SK-N-MC (cell line): ENCODE measurements at places on chromosomes 13 and 19.

- DNase-seq, result no peak
These were observed 45.5 kb upstream of the C13orf46 start for GRCh38 chr13:114019367-114019766.

DNA sequence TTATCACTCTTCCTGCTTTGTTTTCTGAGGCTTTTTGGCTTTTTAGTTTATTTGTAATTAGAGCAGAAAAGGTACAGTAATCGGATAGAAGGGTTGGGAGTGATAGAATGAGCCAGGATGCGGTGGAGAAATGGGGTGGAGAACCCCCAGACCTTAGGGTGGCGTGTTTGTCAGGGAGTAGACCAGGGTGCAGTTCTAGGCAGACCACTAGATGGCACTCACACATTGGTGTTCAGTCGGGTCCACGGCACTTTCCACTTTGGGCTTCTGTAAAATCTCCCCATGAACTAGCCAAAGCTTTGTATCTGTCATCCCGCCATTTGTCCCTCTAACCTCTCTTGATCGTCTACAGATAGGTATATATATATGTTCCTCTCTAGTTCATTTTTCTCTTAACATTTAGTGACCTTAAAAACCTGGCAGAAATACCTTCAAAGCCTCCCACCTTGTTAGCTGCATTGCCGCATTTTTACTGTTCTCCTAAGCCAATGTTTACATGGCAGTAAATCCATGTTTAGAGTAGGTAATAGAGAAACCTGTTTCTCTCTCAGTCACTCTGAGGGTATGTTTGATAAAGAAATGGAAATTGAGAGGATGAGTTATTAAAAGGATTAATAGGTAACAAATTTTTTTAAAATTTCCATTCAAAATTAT is 154.9 kb downstream of the TM9SF2 start:
- no peak for DNase-seq

- no peak for DNase-seq
These were observed 2.0 kb upstream of the GNG14 start for GRCh38 chr19:12685831-12686230.

DNA sequence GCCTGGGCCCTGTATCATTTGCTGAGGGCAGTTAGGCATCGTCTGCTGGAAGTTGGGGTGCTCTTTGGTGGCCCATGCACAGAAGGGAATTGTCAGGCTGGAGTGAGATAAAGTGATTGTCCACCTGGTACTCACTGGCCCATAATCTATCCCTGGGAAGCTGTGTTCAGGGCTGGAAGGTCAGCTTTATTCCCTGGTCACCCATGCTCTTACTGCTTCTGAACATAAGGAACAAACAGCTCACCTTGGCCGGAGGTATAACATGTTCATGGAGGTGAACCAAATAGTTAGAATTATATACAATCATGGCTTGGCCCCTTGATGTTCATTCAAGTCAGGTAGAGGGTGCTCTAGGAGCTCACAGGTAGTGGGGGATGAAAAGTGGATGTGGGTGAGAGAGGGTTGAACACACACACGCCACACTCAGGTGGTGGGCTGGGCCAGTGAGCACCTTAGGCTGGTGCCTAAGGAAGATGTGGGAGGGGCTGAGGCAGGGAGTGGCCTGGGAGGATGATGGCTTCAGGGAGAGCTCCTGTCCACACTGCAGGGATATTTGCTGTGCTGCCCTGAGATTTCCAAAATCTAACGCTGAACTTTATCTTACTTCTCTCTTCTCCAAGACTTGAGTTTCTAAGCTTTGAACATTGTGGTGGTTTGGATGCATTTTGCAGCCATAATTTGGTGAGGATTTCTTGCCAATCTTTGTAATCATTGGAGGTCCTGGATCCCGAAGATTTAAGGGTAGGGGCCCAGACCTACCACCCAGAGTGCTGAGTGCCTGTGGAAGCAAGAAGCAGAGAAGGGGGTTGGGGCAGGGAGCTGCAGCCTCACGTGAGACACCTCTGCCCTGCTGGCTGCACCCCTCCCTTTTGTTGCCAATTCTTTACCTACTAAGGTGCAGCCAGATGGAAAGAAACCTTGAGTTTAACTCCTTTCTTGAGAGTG is 420.6 kb downstream of the ZNF536 start:
- DNase-seq, result no peak

- DNase-seq, result no peak
These were observed 25.5 kb downstream of the RHPN2 start for GRCh38 chr19:33039108-33039599.

DNA sequence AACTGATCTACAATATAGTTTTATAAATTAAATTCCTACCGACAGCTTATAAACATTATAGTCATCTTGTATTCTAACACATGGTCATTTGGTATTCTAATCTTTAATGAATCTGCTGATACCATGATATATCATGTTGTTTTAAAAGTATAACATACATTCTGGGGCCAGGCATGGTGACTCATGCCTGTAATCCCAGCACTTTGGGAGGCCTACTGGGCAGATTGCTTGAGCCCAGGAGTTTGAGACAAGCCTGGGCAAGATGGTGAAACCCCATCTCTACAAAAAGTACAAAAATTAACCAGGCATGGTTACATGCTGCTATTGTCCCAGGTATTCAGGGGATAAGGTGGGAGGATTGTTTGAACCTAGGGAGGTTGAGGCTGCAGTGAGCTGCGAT is 3.1 kb downstream of the ZNF383 start:
- DNase-seq, result no peak

GRCh38 chr19:46371371-46371901 is 24.5 kb downstream of the PPP5C start:
- DNase-seq, result no peak

- DNase-seq, result no peak
These were observed 1.2 kb upstream of the ZNF574 start for GRCh38 chr19:42074513-42075363.

DNA sequence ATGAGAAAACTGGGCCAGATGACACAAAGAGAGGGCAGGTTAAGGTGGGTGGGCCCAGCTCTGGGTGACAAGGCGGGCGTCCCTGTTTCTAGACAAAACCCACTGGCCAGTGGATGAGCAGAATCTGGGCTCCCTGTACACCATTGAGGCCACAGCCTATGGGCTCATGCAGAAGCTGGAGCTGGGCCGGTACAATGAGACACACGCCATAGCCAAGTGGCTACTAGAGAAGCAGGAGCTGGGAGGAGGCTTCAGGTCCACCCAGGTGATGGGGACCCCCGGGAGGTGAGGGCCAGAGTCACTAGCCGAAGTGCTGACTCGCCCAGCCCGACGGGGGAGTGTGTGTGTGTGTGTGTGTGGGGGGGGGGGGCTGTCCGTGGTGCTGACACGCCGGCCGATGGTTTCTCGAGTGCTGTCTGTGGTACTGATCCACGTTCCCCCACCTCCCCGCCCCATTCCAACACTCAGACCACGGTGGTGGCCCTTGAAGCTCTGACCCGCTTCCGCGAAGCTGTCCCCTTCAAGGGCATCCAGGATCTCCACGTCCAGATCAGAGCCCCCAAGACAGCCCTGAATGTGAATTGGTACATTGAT is 24.3 kb upstream of the SHFL start:
- no peak for DNase-seq

- no peak for DNase-seq
These were observed 206.7 kb upstream of the ARGLU1 start for GRCh38 chr13:106774621-106775020.

GRCh38 chr13:94708031-94708859 is 4.1 kb downstream of the SOX21 start:
- DNase-seq, result no peak

DNA sequence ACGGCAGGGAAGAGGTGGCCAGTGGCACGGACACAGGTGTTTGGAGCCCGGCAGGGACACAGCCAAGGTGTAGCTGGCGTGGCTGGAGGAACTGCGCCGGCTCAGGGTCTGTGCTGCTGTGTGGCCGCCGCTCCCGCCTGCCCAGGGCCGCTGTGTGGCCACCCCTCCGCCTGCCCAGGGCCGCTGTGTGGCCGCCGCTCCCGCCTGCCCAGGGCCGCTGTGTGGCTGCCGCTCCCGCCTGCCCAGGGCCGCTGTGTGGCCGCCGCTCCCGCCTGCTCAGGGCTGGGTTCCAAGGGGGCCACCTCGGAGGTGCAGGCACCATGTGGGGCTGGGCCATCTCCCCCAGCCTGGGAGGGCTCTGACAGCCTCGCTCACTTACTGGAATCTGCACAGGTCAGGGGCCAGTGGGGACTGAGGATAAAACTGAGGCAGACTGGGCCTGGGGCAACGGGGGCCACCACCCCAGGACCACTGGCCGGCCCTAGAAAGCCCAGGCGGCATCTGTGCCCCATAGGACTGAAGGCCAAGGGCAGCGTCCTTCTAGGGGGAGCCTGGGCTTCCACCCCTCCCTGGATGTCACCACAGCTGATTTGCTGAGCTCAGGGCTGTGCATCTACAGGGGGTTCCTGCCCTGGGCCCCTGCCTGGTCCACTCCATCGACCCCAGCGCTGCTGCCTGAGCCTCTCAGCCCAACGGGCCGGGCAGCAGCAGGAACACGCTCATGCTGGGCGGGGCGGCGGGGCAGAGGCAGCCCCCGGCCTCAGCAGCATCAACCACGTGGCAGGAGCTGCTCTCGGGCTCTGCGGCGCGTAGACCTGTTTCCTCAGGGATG is 21.5 kb downstream of the C13orf46 start:
- no peak for DNase-seq

GRCh38 chr13:32165796-32166195 is 134.2 kb downstream of the FRY start:
- no peak for DNase-seq

DNA sequence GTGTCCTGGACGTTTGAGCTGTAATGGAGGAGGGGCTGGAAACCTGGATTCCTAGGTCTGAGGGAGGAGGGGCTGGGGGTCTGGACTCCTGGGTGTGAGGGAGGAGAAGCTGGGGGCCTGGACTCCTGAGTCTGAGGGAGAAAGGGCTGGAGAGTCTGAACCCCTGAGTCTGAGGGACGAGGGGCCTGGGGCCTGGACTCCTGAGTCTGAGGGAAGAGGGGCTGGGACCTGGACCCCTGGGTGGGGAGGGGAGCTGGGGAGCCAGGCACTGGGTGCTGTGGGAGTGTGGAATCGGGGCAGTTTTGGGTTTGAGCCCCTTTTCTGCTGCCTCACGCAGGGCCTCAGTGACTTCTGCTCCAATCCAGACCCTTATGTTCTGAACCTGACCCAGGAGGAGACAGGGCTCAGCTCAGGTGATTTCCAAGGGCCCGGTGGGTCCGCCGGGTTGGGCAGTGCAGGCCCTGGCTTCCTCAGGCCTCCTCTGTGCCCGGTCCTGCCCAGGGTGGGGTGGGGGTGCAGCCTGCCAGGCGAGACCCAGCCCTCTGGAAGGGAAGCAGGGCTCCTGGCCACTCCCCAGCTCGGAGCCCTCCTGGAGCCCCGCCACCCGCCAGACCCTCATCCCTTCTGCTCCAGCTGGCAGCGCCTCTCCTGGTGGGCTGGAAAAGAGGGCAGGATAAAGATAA is 14.4 kb downstream of the TTYH1 start:
- DNase-seq, result no peak

- DNase-seq, result no peak
These were observed 7.4 kb downstream of the C19orf25 start for GRCh38 chr19:1471515-1472160.

GRCh38 chr13:51258612-51259548 is 36.7 kb downstream of the FAM124A start:
- no peak for DNase-seq

DNA sequence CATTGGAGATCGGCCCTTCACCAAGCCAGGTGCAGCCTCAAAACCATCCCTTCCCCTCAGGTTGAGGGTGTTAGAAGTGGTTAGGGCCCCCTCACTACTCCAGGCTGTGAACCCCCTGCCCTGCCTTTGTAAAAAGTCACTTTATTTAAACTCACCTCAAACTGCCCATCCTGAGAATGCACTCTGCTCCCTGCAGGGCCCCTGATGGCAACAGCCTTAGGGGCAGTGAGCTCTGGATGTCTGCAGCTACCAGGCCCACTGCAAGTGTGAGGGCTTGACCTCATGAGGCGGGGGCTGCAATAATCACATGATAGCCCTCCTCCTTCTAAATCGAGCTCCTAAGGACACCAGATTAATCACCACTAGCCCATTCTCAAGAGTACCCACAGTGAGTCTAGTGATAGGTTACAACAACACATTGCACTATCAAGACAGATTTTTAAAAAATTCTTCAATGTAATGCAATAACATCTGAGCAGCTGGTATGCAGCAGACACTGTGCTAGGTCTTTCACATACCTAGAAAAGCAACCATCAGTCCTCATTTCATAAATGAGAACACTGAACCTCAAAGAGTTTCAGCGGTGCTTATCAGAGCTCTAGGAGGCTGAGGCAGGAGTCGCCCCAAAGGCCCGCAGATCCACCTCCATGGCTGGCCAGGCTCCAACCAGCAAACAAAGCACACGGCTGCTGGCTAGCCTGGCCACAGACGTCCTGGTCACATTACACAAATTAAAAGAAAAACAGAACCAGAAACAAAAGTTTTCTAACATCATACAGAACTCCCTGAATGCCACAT is 26.0 kb downstream of the SLC7A1 start:
- DNase-seq, result no peak

GRCh38 chr13:99577934-99578917 is 77.0 kb downstream of the TM9SF2 start:
- DNase-seq, result no peak

DNA sequence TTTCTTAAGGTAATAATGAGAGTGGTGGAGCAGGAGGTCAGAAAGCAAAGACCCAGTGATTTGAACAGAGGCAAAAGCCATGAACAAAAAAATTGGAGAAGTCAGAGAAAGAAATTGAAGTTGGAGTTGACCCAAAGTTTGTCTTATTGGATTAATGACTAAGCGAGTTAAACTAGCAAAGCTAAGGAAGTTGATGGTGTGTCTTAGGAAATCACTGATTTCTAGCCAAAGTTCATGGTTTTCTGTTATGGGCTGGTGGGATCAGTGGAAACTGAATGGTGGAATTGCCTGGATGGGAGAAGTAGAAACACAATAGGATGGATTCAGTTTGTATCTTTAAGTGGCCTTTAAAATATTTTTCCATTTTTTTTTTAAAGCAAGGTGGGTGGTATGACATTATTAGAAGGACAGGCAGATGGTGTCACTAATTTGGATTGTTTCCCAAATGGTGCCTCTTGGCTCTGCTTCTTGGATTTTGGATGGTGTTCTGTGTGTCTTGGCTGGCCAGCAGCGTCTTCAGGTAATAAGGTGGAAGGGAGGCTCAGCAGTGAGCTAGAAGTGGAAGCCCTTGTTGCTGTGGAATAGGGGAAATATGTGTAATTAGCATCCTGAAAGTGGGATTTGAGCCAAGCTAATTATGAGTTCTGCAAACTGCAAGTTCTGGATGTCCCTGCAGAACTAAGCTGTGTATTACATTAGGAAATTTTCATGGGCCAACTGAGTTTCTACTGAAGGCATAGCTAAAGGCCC is 302.9 kb downstream of the LMO7 start:
- no peak for DNase-seq

- DNase-seq, result no peak
These were observed 39.7 kb upstream of the SLC7A9 start for GRCh38 chr19:32909257-32909656.

DNA sequence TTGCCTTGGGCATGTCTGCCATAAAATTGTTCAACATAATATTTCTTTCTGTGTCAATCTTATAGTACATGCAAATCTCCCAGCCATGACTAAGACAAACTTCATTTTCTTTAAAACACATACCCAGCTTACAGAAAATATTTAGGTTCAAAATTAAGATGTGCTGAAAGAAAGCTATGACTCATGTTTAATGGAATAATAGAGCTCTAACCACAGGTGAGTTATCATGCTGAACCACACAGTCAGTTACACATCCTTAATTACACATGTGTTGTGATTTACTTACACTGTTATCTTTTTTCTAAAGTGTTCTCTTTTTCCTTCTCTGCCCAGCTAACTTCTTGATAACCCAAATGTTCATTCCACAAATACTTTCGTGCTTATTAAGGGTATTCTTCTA is 1831.2 kb downstream of the OLFM4 start:
- DNase-seq, result no peak
